Activated CD4-positive, alpha-beta memory T cell treated with anti-CD3 and anti-CD28 coated beads, Interleukin-2, amount 10 ng/mL, durations not matched to agents 7 days and 5 days (primary cell): ENCODE measurements at places on chromosomes 7 and 10. TPM values are rescaled to one million over a fixed set of nuclear protein-coding genes. Genes with fewer than 3 reads are reported as not detected.

The ANXA8 gene
- 1.2 TPM for total RNA-seq

The PBLD gene
- total RNA-seq = 2.1 TPM

The RARRES2 gene
- total RNA-seq = not detected

The NKX1-2 gene
- total RNA-seq = not detected

The RAMP3 gene
- total RNA-seq = not detected

The NPSR1 gene
- total RNA-seq = not detected

DNA sequence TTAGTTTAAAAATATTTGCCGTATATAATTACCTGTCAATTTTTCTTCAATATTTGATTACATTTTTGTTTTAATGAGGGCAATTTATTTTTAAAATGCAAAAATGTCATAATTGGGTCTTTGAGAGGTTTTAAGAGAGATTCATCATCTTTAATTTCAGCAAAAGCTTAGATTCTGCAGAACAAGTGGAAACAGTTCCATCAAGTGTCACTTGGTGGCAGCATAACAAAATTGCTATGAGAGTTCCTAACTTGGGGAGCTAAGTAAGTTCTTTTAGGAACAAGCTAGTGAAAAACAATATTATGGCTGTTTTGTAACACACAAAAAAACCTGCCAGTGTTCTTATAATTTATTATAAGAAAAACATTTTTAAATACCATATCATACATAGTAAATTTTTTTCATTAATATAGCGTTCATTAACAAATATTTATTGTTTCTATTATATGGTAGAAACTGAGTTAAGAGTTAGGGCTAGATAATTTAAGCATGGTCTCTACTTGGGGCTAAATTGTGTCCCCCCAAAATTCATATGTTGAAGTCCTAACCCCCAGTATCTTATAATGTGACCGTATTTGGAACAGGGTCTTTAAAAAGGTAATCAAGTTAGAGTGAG lies 155.2 kb downstream of the MAGI2 start:
- no peak for DNase-seq

- DNase-seq = no peak
Measured at GRCh38 chr10:103888113-103888841, 29.7 kb downstream of the STN1 start.

DNA sequence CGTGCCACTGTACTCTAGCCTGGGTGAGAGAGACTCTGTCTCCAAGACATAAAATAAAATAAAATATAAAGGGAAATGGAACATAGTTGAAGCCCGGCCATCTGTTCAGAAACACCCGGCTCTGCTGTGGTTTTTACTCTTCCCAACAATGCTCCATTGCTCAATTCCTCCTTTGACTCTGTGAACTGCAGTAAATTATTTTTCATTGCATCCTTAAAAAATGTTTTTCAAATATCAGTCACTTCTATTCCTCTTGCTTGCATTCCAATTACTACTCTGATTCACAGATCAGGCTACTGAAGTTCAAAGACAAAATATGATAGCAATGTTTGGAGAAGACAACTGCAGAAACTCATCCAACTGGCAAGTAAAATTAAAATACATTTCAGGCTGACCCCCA lies 983.0 kb downstream of the SORCS1 start:
- DNase-seq = no peak

DNA sequence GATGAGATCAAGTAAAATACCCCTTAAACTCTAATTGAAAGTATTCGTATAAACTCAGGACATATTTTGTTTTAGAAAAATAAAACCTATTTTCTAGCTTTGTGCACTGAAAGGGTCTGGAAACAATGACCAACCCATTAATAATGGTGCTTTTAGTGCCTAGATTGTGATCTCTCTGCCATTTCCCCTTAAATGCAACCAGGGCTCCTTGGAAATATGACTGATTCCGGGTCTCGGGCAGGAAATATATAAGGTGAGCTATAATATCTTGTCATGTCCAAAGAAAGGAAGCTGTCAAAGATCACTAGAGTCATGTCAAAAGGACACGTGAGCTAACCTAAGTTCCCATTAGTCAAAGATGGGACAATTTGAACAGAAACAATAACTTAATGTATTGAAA lies 12.4 kb upstream of the ADAM12 start:
- DNase-seq = no peak

DNA sequence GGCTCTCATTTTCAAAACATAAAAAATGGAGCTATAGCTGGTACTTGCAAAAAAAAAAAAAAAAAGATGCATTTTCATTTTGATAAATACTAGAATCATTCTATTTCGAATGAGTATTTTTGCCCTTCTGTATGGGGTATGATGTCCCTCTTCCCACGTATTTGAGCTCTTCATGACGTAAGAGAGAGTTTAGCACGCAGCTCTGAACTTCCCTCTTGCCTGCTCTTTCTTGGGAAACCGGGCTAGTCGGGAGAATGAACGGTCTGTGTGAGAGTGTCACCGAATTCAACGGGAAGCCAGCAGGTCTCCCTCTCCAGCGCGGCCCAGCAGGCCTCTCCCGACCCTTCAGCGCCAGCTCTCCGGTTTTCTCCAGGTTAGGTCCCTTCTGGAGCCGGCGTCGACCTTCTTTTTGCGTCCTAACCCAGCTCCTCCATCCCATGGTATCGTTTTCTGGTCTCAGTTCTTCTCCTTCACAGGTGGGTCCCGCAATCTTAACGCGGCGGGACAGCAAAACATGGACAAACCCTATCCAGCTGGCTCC lies 159.2 kb upstream of the PITRM1 start:
- no peak for DNase-seq

- no peak for DNase-seq
Measured at GRCh38 chr10:7202793-7203355, 208.0 kb downstream of the SFMBT2 start.

- no peak for DNase-seq
Measured at GRCh38 chr7:29975561-29975960, 14.0 kb downstream of the SCRN1 start.

- no peak for DNase-seq
Measured at GRCh38 chr10:74255214-74255613, 104.2 kb downstream of the ADK start.

- DNase-seq = no peak
Measured at GRCh38 chr10:50830066-50830465, 55.4 kb downstream of the A1CF start.

DNA sequence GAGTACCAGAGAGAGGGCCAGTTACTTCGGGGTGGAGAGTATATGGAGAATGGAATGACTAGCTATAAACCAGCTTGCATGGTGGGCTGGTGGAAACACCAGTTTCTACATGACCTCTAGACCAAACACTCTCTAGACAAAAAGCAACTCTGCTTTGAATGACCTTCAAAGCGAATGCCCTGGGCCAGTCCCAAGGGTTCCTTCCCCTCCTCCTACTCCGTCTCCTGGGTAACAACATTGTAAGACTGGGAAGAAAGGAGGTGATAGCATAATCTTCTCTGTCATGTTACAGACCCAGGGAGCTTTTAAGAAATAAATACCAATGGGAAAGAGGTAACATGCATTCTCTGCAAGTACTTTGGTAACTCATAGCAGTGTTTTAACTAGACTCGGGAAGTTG lies 7.4 kb downstream of the HK1 start:
- DNase-seq = no peak
